Stimulated activated CD8-positive, alpha-beta memory T cell treated with anti-CD3 and anti-CD28 coated beads, Interleukin-15, amount 100 ng/mL, for 1 hour (primary cell): ENCODE measurements at places on chromosomes 1 and 21.

GRCh38 chr1:187961895-187962294 is 1133.1 kb downstream of the PLA2G4A start:
- no peak for DNase-seq

DNA sequence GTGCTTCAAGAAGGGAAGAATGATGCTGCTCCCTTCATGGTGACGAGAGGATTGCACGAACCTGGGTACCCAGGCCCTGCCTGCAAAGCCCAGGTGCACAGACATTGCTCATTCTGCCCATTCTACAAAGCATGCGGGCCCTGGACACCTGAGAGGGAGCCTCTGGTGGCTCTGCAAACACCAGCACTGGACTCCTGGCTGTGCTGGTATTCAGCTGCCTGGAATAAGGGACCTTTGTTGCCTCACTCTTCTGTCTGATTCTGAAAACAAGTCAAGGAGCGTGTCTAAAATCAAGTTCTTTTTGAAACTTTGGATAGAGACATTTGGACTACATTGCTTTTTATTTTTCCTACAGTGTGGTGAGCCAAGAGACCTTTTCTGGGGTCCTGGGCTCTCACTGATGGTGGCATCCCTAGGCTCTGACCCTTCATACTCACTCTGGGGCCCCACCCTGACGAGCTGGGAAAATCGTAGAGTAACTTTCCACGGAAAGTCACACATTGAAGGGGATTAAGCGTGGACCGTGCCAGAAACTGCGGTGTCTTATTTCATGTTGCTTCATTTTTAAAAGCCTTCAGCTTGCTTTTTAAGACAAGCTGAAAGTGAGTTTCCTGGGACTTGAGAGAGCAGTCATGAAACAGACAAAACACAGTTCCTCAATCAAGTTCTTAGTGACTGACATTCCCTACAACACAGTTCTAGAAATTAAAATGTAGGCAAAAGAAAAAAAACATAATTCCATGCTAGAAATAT is 24.0 kb downstream of the ABCA4 start:
- DNase-seq, result no peak

GRCh38 chr1:152411134-152411533 is 2.9 kb downstream of the CRNN start:
- DNase-seq, result no peak

DNA sequence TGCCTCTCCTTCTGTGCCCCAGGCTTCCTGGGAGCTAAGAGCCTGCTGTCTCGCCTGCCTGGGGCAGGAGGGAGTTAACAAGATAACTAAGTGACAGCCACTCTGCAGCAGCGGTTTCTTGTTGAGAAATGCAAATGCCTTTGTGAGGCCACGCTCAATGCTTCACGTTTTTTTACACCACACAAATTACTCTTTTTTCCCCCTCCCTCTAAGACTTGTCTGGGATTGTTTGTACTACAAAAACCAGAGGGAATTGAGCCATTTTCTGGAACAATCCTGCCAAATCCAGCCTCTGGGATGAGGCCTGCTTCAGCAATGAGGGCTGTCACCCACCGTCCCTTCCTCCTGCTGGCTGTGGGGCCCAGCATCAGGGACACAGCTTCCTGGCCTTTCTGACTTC is 119.6 kb downstream of the ACTL8 start:
- DNase-seq, result no peak

GRCh38 chr1:154970631-154971340 is at the start of gene SHC1:
Gene SHC1, minus strand, starts transcription at chr1:154970747. Its CDS starts 221 bp downstream, at chr1:154970526.
- no peak for DNase-seq

DNA sequence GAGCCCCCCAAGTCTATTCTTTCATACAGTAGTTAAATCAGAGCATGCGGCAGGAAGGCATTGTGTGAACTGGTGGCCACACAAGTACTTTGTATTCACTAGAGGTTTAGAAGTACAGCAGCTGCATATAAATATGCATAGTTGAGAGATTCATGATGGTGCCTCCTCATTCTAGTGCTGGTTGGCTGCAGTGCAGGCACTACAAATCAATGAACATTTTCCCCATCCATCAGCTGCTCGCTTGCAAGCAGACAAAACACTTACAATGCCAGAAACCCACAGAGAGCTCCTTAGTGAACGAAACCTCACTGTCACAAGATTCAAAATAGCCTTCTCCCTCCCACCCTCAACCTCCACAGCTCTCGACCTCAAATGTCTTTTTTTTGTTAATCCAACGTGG is 726.2 kb downstream of the USP25 start:
- no peak for DNase-seq

DNA sequence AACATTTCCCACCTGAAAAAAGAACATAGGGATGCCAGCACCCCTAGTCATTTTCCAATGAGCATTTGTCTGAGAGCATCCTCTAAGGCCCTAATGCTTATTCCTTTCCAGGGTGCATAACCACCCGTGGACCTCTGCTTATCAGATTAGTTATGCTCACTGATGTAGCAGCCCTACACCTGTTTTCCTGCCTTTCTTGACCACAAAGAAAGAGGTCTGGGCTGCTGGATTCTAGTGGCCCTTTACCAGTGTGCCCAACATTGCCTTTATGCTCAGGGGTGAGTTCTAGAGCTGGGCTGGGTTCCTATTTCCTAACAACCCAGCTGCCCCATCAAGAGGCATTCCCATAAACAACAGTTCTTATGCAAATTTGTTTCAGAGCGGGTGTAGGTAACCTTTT is 20.3 kb upstream of the PM20D1 start:
- no peak for DNase-seq

DNA sequence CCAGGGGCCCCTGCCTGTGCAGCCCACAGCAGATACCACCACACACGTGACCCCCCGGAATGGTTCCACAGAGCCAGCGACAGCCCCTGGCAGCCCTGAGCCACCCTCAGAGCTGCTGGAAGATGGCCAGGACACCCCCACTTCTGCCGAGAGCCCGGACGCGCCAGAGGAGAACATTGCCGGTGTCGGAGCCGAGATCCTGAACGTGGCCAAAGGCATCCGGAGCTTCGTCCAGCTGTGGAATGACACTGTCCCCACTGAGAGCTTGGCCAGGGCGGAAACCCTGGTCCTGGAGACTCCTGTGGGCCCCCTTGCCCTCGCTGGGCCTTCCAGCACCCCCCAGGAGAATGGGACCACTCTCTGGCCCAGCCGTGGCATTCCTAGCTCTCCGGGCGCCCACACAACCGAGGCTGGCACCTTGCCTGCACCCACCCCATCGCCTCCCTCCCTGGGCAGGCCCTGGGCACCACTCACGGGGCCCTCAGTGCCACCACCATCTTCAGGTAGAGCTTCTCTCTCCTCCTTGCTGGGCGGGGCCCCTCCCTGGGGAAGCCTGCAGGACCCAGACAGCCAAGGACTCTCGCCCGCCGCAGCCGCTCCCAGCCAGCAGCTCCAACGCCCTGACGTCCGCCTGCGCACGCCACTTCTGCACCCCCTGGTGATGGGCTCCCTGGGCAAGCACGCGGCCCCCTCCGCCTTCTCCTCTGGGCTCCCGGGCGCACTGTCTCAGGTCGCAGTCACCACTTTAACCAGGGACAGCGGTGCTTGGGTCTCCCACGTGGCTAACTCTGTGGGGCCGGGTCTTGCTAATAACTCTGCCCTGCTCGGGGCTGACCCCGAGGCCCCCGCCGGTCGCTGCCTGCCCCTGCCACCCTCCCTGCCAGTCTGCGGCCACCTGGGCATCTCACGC is 51.0 kb downstream of the COL18A1 start:
- no peak for DNase-seq

DNA sequence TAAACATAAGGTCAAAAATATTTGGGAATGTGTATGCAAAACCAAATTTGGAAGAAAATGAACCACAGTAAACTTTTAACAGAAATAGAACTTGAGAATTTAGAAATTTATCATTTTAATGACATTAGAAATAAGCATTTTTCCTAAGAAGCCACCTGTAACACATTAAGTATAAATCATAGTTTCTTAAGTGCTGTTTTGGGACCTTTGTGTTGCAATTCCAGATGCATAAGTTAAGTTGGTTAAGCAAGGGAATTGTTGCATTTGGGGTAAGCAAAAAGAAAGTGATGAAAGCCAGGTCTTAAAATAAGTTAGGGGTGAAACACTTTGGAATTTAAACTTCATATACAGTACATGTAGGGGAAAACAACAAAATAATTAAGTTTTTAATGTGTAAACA is 49.8 kb downstream of the CDKN2C start:
- DNase-seq, result no peak

GRCh38 chr1:8423269-8423691 is 105.4 kb downstream of the SLC45A1 start:
- no peak for DNase-seq

DNA sequence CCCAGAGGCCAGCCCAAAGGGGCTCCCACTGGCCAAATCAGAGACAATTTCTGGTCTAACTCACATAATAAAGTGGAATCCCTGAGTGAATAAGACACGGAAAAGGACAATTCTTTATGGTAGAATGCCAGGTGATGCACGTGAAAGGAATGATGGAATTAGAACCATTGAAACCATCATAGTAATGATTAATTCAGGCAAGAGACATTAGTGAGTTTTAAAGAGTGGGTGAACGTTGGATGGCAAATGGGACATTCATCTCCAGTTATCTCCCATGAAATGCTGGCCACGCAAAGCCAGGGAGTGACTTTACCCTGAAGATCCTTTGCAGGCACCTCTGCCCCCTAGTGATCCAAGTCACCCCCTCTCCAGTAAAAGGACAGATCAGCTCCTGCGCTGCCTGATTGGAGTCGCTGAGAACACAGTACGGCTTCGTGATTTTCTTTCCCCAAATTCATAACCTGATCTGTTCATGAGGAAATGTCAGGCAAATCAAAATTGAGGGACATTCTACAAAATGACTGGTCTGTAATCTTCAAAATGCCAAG is 87.5 kb downstream of the AJAP1 start:
- DNase-seq, result no peak

GRCh38 chr1:236041631-236042618 is 23.0 kb downstream of the NID1 start:
- DNase-seq, result no peak

GRCh38 chr1:159197561-159198557 is 6.8 kb upstream of the ACKR1 start:
- no peak for DNase-seq

- peak; percentile 42 for DNase-seq
Measured at GRCh38 chr1:26110731-26111529, 694 bp upstream of the PDIK1L start.

DNA sequence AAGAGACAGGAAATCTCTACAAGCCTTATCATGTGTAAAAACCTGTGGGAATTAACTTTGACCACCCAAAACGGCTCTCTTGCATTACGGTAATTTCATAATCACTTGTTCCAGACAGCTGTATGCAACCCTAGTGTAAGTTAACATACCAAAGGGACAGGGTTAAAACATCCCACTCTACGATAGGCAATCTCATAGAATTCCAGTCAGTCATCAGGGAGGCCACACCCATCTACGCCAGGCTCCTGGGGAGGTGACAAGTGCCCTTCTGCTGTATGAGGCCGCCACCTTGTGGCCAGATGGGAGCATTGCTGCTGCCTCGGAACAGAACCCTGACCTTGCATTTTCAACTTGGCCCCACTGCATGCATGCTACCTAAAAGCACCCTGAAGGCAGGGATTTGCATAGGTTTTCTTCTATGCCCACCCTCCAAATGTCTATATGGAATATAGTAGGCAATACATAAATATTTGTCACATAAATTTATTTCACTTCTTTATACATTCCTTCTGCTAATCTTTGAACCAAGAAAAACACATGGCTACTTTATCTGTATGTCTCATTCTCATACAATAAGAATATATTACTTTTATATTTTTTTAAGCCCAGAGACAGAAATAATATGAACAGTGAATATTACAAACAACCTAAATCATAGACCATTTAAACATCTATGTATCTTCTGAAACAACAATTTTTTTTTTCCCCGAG is 12.6 kb downstream of the HSF2BP start:
- peak; percentile 79 for DNase-seq

GRCh38 chr1:168734271-168734670 is 5.3 kb upstream of the DPT start:
- DNase-seq, result no peak

DNA sequence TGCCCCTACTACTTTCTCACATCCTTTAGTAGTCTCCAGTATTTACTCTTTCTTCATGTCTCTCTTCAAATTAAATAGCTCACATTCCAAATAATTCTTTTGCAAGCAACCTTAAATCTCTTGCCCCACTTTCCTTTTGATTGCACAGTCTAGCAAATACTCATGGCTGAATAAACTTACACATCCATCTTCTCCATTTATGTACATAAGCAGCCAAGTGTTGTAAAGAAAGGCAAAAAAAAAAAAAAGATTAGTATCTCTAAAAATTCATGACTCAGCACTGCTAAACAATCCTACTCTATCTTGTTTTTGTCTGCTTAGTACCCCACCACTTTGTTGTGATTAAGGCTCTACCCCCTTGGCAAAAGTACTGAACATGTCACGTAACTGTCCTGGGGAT is 42.6 kb downstream of the F13B start:
- DNase-seq, result no peak

DNA sequence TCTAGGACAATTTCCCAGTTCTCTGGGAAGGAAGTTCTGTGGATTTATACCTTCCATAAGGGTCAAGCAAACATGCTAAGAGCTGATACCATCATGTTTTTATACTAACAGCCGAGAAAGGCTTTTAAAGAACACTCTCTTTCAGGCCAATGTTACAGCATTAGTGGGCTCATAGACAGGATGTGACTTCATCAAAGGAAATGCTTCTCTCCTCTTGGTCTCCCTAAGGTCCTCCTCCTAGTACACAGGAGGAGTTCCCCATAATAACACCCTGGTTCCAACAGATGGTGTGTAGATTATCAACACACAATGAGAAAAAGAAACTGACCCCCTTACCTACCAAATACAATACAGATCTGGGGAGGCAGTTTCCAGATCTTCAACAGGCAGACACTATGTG is 26.7 kb upstream of the GLIS1 start:
- DNase-seq, result no peak

- no peak for DNase-seq
Measured at GRCh38 chr1:91876040-91876470, 9.9 kb downstream of the TGFBR3 start.

- DNase-seq, result no peak
Measured at GRCh38 chr1:170580636-170581440, 48.9 kb downstream of the GORAB start.

GRCh38 chr1:12760256-12760795 is 13.2 kb upstream of the PRAMEF12 start:
- no peak for DNase-seq

- no peak for DNase-seq
Measured at GRCh38 chr1:36151845-36152203, 2.5 kb upstream of the TRAPPC3 start.

DNA sequence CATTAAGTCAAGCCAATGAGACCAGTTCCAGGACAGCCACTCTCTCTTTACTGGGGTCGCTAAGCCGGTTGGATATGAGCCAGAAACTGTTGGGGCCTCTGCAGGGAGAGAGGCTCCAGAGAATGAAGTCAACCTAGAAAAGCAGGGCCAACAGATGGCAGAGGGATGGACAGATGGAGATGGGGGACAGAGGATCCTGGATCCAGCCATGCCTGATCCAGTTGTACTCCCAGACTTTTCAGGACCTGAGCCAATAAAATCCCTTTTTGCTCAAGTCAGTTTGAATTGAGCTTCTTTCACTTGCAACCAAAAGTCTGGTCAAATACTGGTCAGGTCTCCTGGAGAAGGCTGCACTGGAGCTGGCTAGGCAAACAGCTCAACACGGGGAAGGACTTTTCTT is 2.2 kb downstream of the DHCR24 start:
- no peak for DNase-seq
